ENCODE measurements at places on chromosomes 3 and 15. TPM values are rescaled to one million over a fixed set of nuclear protein-coding genes. Genes with fewer than 3 reads are reported as not detected.

The CHP1 gene
- 71.2 TPM for total RNA-seq

The GPX1 gene
- total RNA-seq = 48.3 TPM

The SATB1 gene
- 89.1 TPM for total RNA-seq

The TNFAIP8L3 gene
- 1.4 TPM for total RNA-seq

The SV2B gene
- 112 TPM for total RNA-seq

The GATM gene
- 49.4 TPM for total RNA-seq

The TPRG1 gene
- 0.49 TPM for total RNA-seq

The GPR27 gene
- total RNA-seq = 9.1 TPM

The TARS3 gene
- total RNA-seq = 39.0 TPM

The COL8A1 gene
- total RNA-seq = 40.2 TPM

The MGA gene
- total RNA-seq = 147 TPM

The CLDN16 gene
- total RNA-seq = 0.16 TPM

The STARD5 gene
- 5.1 TPM for total RNA-seq

The GATA2 gene
- 3.1 TPM for total RNA-seq

The RHOV gene
- 7.2 TPM for total RNA-seq
